Neural crest cell (in vitro differentiated cells): ENCODE measurements at places on chromosomes 2 and 18.
A peak's percentile ranks its signal among the peaks of the same experiment; 100 is the strongest.

DNA sequence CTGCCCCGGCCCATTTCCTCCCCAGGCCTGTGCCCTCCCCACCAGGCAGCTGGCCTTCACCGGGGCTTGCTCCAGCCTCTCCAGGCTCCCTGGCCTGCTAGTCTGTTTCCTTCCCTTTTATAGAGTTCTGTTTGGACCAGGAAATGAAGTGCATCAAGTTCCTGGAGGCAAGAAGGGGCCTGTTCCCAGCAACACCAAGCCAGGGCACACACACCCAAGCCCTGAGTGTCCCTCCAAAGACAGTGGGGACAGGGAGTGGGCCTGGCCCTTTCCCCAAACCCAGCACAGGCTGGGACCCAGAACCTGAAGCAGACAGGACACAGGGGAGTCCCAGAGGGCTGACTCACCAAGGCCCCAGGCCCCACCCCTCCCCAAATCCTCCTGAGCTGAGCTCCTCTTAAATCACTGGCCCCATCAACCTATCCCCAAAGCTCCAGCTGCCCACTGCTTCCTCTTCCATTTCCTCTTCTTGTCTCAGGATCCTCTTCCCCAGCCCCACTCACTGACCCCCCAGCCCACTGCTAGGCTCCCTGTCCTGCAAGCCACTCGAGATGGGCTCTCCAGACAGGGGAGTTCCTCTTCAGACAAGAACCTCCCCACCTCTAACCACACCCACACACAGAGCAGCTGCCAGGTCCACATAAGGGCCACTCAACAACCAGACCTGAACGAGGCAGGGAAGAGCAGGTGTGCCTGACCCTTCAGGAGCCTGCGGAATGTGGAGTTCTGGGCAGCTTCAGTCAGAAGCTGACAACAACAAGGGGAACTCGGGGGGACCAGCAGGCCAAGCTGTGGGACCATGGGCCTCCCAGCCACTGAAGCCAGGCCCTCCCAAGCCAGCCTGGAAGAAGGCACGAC lies 74.2 kb downstream of the TNS1 start:
- no peaks in the 10 kb centered on the region for H3K36me3 ChIP-seq
- H3K4me3 ChIP-seq = no peak overlapping the region
- H3K4me1 ChIP-seq = peaks cover 16% of the 10 kb centered on the region
- peak overlapping the region; percentile 23 for H3K27ac ChIP-seq
- no peak for DNase-seq

DNA sequence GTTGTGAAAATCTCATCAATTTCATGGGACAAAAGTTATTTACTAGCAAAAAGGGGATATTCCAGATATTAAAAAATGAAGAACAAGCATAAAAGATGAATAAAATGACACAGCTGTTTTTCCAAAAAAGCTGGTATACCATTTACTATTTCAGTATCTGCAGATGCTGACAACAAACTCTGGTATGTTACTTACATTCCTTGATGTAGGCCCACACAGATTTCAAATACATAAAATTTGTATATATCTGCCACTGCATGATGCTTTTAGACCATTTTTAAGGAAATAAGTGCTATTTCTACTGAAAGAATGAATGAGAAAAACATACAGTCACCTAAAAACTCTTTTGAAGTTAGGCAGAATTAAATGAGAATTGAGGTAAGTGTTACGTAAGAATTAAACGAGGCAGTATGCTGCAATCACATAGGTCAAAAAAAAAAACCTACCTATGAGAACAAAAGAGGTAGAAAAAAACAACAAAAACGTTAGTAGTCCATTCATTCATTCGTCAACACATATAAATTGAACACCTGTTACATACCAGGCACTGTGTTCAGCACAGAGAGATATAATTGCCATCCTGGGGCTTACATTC lies 32.5 kb downstream of the ARL5A start:
- DNase-seq = no peak
- no peak overlapping the region for H3K4me3 ChIP-seq
- H3K27me3 ChIP-seq = no peaks in the 10 kb centered on the region
- no peak overlapping the region for H3K27ac ChIP-seq
- H3K36me3 ChIP-seq = peaks cover 13% of the 10 kb centered on the region

DNA sequence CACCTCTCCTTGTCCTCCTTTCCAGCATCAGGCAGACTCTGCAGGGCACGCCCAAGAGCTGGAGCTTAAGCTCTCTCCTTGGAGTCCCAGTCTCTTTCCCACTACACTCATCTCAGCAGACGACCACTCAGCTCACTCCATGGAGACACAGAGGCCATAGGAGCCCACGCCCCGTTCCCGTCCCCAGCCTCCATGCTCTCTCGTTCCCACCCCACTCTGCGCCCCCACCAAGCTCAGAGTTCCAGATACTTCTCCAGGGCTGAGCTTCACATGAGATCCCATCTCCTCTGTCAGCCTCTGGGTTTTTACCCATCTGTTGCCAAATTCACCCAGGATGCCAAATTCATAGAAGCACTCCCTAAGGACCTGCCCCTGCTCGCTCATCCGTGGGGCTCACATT lies 87.3 kb downstream of the MALT1 start:
- no peak overlapping the region for H3K4me3 ChIP-seq
- no peaks in the 10 kb centered on the region for H3K27me3 ChIP-seq
- no peak for DNase-seq
- peaks cover 10% of the 10 kb centered on the region for H3K4me1 ChIP-seq
- H3K36me3 ChIP-seq = no peaks in the 10 kb centered on the region
- H3K27ac ChIP-seq = no peak overlapping the region

DNA sequence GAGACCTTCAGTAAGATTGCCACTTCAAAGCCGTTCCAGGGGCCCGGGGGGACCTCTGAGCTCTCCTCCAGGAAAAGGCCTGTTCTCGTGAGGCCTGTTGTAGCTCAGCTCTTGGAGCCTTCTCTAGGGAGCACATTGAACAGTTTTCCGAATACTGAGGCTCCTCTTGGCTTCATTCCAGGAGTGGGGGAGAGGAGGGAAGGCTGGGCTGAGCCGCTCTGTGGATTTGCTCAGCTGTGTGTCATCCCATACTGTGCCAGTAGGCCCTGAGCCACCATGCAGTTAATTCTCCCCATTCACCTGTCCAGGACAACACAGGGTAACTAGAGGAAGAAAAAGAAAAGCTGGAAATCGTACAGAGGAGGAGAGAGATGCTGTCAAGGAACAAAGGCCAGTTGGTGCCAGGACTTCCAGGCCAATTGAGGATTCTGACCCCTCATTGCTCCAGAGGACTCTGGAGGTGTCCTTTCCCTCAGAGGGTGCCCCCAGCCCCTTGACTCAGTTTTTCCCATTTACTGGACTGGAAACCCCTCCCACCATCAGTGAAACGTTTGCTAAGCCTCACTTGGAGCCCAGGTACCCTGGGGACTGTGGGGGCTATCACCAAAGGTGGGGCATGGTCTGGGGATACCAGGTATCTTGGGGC lies 41.4 kb downstream of the HS1BP3 start:
- no peak for DNase-seq
- H3K36me3 ChIP-seq = peaks cover 10% of the 10 kb centered on the region
- H3K27ac ChIP-seq = peak overlapping the region; percentile 72
- peaks cover 29% of the 10 kb centered on the region for H3K4me1 ChIP-seq

DNA sequence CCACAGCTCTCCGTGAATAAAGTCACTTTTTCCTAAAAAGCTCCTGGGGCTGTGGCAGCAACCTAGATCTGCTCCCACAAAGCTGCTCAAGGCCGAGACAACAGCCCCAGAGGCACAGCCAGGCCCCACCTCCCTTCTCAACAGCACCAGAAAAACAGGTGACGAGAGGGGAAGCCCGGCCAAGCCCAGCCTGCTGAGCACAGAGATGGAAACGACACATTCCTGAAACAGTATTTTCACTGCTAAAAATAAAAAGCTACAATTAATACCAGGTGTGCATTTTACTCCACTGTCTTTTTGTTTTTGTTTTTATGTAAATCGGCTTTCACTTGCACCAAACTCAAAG lies 199.3 kb downstream of the HDAC4 start:
- peak overlapping the region; percentile 43 for H3K27ac ChIP-seq
- H3K27me3 ChIP-seq = no peaks in the 10 kb centered on the region
- H3K4me3 ChIP-seq = peak overlapping the region; percentile 29
- peaks cover 6% of the 10 kb centered on the region for H3K36me3 ChIP-seq
- DNase-seq = no peak
- H3K4me1 ChIP-seq = peaks cover 76% of the 10 kb centered on the region

GRCh38 chr2:16256601-16257321 lies 316.4 kb downstream of the MYCN start:
- no peak overlapping the region for H3K4me3 ChIP-seq
- no peaks in the 10 kb centered on the region for H3K36me3 ChIP-seq
- no peak for DNase-seq
- no peak overlapping the region for H3K27ac ChIP-seq

DNA sequence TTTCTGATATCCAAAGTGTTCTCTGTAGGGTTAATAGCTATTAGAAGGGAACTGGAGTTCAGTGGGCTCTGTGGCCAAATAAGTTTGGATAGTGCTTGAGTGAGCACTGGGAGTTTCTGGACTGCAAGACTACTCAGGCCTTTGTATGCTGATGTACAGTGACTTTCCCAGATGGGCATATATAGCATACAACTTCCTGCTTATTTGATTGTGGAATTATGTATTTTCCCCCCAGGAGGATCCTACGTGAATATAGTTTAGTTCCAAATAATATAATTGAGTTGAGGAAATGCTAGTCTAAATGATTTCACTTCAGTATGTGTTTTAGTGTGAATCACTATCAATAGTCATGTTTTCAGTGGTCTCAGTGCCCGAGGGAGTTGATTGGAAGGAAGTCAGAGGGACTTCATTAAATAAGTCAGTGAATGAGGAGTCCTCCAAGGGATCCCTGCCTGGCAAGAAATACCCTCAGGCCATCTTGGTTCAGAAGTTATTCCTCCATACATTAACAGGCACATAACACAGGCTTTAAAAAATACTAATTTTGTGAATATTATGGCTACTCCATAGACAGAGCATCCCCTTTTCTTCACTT lies 251.4 kb downstream of the PRKCE start:
- no peak overlapping the region for H3K27ac ChIP-seq
- no peaks in the 10 kb centered on the region for H3K27me3 ChIP-seq
- peaks cover 11% of the 10 kb centered on the region for H3K4me1 ChIP-seq
- H3K36me3 ChIP-seq = no peaks in the 10 kb centered on the region
- no peak for DNase-seq
- no peak overlapping the region for H3K4me3 ChIP-seq

DNA sequence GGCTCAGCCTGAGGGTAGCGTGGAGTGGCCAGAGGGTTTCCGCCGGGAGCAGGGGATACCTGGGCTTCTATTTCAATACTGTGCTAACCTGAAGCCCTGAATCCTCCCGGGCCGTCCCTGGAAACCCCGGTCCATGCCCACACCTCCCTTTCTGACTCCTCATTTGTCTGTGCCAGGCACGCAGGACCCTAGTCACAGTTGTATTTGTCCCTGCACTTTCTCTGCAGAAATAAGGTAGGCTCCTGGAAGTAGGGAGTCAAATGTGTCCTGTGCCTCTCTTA lies 418.8 kb upstream of the HS6ST1 start:
- H3K36me3 ChIP-seq = no peaks in the 10 kb centered on the region
- peaks cover 12% of the 10 kb centered on the region for H3K4me1 ChIP-seq
- H3K27ac ChIP-seq = no peak overlapping the region
- DNase-seq = no peak
- H3K27me3 ChIP-seq = no peaks in the 10 kb centered on the region

- H3K27ac ChIP-seq = no peak overlapping the region
- H3K4me1 ChIP-seq = peaks cover 8% of the 10 kb centered on the region
- DNase-seq = no peak
- no peaks in the 10 kb centered on the region for H3K36me3 ChIP-seq
Observed at GRCh38 chr18:58566556-58567292, 62.2 kb downstream of the ALPK2 start.

GRCh38 chr2:239606741-239607516 lies 206.1 kb upstream of the HDAC4 start:
- H3K36me3 ChIP-seq = no peaks in the 10 kb centered on the region
- no peaks in the 10 kb centered on the region for H3K27me3 ChIP-seq
- H3K4me1 ChIP-seq = peaks cover 24% of the 10 kb centered on the region

GRCh38 chr2:237980087-237980486 lies 13.3 kb downstream of the UBE2F start:
- DNase-seq = no peak
- peaks cover under 1% of the 10 kb centered on the region for H3K36me3 ChIP-seq
- H3K4me3 ChIP-seq = no peak overlapping the region
- H3K4me1 ChIP-seq = peaks cover 46% of the 10 kb centered on the region

DNA sequence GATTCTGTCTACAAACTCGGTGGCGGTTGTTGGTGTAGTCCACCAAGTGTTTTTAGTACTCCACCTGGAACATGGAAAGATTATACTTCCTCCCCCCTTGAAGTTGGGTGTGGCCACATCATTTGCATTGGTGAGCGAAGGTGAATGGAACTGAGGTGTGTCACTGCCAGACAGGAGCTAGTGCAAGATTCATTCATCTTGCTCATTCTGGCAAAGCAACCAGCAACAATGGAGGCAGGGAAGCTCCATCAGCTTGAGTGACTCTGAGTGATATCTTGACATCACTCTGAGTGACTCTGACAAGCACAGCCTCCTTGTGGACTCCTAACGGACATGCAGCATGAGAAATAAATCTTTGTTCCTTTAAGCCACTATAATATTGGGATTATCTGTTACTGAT lies 54.7 kb upstream of the SLC1A4 start:
- peaks cover 21% of the 10 kb centered on the region for H3K27me3 ChIP-seq
- no peaks in the 10 kb centered on the region for H3K4me1 ChIP-seq
- no peak overlapping the region for H3K27ac ChIP-seq
- no peaks in the 10 kb centered on the region for H3K36me3 ChIP-seq
- H3K4me3 ChIP-seq = no peak overlapping the region

- H3K4me3 ChIP-seq = no peak overlapping the region
- H3K4me1 ChIP-seq = no peaks in the 10 kb centered on the region
- H3K27me3 ChIP-seq = no peaks in the 10 kb centered on the region
- peaks cover 23% of the 10 kb centered on the region for H3K36me3 ChIP-seq
- H3K27ac ChIP-seq = no peak overlapping the region
Observed at GRCh38 chr2:69549421-69549820, 94.1 kb downstream of the AAK1 start.
